A673 (cell line): ENCODE measurements at places on chromosomes 4 and X. TPM values are rescaled to one million over a fixed set of nuclear protein-coding genes. Genes with fewer than 3 reads are reported as not detected.

The SLC9B1 gene
- total RNA-seq, result 0.62 and 1.1 TPM in 2 replicates

- no peak for DNase-seq
These were observed 836.0 kb downstream of the PDHA2 start for GRCh38 chr4:96675896-96676295.

DNA sequence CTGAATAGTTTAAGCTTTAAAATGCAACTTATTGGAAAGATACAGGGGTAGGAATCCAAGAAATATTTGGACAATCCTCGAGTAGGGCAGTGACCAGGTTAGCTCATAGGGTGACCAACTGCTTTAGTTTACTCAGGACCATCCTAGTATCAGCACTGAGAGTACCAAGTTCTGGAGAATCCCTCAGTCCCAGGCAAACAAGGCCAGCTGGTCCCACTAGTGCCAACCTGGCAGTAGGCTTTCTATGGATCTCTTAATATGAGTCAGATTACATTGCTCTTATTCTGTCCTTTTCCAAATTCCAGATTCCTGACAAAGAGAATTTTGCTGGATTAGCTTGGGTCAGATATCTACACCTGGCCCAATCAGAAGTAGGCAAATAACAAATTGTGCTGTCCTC lies 493.7 kb downstream of the KCNIP4 start:
- no peak for DNase-seq

GRCh38 chr4:174789657-174790056 lies 39.4 kb downstream of the GLRA3 start:
- no peak for DNase-seq

The FAT1 gene
- total RNA-seq, result 99.3 and 107 TPM in 2 replicates

The FAM47B gene
- not detected in 2 replicates for total RNA-seq

- no peak for DNase-seq
These were observed 74.0 kb downstream of the HPRT1 start for GRCh38 chrX:134533952-134534351.

- peak; percentile 33 for DNase-seq
These were observed 334.5 kb downstream of the GALNTL6 start for GRCh38 chr4:172147687-172148086.

GRCh38 chr4:25760518-25761157 lies 102.2 kb downstream of the SEL1L3 start:
- DNase-seq, result no peak

DNA sequence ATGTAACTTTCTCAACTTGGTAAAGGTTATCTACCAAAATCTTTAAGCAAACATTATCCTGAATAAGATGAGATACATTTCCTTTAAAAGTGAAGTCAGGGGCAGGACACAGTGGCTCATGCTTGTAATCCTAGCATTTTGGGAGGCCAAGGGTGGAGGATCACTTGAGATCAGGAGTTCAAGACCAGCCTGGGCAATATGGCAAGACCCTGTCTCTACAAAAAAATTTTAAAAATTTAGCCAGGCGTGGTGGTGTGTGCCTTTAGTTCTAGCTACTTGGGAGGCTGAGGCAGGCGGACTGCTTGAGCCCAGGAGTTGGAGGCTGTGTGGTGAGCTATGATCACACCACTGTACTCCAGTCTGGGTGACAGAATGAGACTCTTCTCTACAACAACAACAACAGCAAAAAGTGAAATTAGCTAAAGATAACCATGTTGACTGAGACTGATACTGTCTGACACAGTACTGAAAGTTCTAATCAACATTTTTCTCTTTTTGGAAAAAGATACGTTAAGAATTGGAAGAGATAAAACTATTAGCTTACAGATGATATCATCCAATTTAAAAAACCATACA lies 4.9 kb downstream of the DCAF16 start:
- no peak for DNase-seq

The TRIM2 gene
- 93.2 and 107 TPM in 2 replicates for total RNA-seq

DNA sequence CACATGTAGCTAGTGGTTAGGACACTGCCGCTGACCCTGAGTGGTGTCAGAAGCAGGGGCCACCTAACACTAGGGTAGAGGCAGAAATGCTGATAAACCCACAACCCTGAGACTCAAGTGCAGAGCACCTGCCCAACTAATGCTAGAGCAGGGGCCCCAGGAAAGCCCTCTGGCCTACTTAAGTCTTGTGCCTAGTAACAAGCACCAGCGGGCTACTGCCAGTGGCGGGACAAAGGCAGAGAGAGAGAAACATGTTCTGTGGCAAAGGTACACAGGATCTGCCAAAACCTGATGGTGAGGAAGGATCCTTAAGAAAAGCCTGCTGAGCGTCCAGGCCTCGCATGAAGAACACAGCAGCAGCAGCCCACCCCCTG lies 172.4 kb downstream of the PRDM5 start:
- DNase-seq, result no peak

DNA sequence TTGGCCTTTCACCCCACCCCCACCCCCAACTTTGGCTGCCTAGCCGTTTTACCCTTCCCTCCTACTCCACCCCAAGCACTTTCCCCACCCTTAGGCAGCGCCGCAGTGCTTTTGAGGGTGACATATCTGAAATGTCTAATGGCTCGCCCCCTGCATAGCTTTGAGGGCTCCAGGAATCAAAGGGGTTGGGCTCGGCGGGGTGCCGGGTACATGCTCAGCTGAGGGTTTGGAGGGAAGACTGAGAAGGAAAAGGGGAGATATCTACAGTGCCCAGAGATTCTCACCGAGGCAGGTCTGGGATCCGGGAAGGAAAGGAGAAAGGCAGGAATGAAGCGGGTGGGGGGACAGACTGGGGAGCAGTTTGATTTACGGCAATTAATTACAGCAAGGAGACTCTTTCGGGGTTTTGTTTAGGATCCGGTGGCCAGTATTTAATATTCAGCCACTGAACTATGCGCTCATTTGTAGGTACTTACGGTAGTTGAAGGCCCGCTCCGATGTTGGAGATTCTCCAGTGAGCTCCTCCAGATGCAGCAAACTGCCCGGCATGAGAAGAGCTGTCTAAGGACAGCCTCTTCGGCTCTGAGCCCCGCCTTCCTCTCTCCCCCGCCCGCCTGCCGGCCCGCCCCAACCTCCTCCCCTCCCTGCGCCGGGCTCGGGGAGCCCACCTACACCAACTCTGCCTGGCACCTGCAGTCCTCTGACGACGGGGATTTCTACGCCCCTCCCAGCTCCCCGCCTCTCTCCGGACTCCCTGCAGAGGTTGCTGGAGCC lies at the start of gene IGSF1:
Gene IGSF1 (minus strand): TSS at position 569 of the 774 bp plus-strand sequence. CDS start 2,632 bp downstream, outside the sequence.
- DNase-seq, result peak; percentile 29

DNA sequence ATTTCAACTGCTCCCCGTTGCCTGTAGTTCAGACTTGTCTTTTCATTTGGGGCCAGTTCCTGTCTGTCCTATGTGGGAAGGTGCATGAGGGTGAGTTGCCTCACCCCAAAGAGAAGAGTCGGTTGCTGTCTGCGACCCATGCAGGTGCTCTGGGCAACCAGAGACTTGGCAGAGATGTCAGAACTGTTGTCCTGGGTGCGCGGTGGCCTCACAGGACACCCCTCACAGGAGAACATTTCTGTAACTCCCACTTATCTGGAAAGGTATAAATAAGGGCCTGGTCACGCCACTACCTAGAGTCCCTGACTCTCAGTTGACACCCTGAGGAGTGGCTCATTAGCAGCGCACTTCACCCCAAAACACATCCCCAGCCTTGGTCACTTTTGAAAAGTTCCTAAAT lies 9.7 kb upstream of the NAT8L start:
- no peak for DNase-seq

DNA sequence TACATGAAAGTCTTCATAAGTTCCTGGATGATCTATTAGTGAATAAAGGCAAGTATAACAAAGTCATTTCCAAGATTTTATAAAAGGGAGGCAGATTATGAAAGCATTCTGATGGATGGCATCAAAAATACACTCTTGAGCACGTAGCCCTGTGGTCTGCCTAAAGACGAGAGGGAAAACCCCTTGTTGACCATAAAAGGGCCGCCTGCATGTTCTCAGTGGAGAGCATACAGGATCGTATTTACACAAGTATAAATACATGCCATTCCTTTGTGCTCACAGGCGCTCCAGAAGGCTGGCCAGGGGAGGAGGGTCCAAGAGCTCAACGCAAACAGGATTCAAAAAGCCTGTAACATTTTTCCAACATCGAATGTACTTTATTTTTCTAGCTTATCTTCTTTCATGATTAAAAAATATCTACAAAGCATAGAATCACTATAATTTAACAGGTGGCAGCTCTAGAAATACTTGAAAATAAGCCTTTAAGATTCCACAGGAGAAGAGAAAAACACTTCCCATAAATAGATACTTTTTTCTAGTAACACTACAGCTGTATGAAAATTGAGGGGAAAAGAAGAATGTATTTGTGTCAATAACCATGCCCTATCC lies 29.6 kb downstream of the PDGFC start:
- DNase-seq, result no peak

The COMMD8 gene
- total RNA-seq, result 22.6 and 26.4 TPM in 2 replicates

The SYTL5 gene
- 17.2 and 17.9 TPM in 2 replicates for total RNA-seq

The LANCL3 gene
- 2.4 and 2.5 TPM in 2 replicates for total RNA-seq

DNA sequence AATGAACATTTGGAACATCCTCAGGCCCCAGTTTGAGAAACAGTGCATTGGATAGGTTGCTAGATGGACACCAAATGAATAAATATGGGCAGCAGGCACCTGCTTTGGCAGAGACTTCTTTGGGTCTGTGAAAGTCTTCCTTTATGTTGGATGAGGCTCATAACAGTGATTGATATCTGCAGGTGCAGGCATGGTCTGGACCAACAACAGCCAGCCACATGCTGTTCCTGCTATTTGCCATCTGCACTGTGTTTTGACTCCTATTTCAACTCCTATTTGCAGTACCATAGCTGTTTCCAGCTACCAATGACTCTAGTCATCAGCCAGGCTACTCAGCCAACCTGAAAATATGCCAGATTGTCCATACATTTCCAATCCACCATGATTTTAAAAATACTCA lies 60.9 kb downstream of the ANAPC4 start:
- no peak for DNase-seq
